Activated CD8-positive, alpha-beta memory T cell treated with anti-CD3 and anti-CD28 coated beads for 4 hours (primary cell): ENCODE measurements at places on chromosomes 6 and 20.
A peak's percentile ranks its signal among the peaks of the same experiment; 100 is the strongest.

- DNase-seq, result no peak
These were observed 160.0 kb upstream of the DTNBP1 start for GRCh38 chr6:15822835-15823234.

DNA sequence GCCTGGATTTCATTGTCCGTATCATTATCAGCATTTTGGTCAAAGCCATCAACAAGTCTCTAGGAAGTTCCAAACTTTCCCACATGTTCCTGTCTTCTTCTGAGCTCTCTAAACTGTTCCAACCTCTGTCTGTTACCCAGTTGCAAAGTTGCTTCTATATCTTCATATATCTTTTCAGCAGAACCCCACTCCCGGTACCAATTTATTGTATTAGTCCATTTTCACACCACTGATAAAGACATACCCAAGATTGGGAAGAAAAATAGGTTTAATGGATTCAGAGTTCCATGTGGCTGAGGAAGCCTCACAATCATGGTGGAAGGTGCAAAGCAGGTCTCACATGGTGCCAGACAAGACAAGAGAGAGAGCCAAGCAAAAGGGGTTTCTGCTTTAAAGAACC is 293.2 kb downstream of the EPM2A start:
- no peak for DNase-seq

GRCh38 chr6:52724042-52724405 is 39.3 kb downstream of the GSTA2 start:
- no peak for DNase-seq

- no peak for DNase-seq
These were observed 43.8 kb upstream of the DSE start for GRCh38 chr6:116326996-116327395.

DNA sequence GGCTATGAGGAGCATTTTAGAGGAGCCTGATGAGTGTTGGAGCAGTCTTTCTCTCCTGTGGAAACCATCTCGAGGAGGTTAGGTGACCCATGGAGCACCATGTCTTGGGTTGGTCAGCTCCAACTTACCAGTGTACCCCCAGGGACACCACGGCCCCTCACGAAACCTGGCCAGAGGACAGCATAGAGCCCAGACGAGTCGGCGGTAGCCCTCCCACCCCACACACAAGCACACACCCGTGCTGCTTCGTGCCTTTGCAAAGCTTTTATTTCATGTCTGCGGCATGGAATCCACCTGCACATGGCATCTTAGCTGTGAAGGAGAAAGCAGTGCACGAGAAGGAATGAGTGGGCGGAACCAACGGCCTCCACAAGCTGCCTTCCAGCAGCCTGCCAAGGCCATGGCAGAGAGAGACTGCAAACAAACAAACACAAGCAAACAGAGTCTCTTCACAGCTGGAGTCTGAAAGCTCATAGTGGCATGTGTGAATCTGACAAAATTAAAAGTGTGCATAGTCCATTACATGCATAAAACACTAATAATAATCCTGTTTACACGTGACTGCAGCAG is 53.6 kb downstream of the EZR start:
- DNase-seq, result no peak

GRCh38 chr20:37741055-37741454 is 47.2 kb downstream of the CTNNBL1 start:
- no peak for DNase-seq

- DNase-seq, result no peak
These were observed 193.5 kb downstream of the UNC5CL start for GRCh38 chr6:40845553-40845952.

- no peak for DNase-seq
These were observed 52.2 kb downstream of the RREB1 start for GRCh38 chr6:7159790-7160525.

- DNase-seq, result no peak
These were observed 37.3 kb upstream of the IFNGR1 start for GRCh38 chr6:137256350-137257103.

DNA sequence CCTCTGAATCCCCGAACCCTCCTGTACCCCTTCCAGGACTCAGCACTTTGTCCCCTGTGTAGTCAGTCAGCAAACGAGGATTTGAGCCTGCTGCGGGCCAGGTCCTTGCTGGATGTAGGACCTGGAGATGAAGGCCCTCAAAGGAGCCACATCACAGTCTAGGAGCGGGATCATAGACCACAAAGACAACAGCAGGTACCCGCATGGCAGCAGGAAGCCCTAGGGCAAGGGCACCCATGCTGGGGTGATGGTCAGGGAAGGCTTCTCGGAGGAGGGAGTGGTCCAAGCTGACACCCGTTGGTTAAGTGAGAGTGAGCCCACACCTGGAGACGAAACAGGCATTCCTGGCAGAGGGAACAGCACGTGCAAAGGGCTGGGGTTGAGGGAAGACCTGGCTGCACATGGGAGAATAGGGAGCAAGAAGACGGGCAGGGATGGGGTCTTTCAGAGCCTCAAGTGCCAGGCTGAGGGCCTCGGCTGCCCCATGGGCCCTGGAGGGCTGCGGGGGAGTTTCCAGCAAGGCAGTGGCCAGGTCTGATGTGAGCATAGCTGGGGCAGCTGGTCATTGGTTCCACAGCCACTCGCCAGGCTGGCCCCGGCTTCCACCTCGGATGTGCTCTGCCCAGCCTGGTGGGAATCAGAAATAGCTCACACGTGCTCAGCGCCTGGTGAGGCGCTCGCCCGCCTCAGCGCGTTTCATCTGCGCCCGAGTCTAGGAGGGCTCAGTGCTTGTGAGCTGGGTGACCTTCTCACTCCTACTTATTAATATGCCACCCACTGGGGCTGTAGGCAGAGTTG is 15.0 kb downstream of the DLGAP4 start:
- DNase-seq, result no peak

DNA sequence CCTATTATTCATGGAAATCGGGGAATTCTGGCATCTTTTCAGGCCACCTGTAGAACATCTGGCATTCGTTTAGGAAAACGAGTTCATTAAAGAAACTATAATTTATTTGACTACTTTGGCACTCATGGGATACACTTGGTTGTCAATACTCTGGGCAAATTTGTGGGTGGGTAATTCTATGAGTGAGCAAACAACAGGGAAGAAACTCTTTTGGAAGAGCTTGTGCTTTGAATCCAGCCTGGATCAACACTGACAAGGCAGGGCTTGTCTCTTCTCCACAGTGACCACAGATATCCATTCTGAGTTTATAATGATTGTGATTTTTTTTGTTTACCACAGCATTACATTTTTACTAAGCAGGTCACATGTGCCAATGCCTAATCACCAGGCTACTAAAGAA is 394.7 kb downstream of the THBS2 start:
- DNase-seq, result no peak

GRCh38 chr6:154350293-154350692 is 6.3 kb downstream of the IPCEF1 start:
- DNase-seq, result no peak

GRCh38 chr6:31734821-31735406 is 1.4 kb downstream of the CLIC1 start:
- peak; percentile 47 for DNase-seq

- no peak for DNase-seq
These were observed 69.6 kb upstream of the SMIM28 start for GRCh38 chr6:138307816-138308730.

GRCh38 chr20:38227420-38228360 is 32.8 kb downstream of the KIAA1755 start:
- no peak for DNase-seq

DNA sequence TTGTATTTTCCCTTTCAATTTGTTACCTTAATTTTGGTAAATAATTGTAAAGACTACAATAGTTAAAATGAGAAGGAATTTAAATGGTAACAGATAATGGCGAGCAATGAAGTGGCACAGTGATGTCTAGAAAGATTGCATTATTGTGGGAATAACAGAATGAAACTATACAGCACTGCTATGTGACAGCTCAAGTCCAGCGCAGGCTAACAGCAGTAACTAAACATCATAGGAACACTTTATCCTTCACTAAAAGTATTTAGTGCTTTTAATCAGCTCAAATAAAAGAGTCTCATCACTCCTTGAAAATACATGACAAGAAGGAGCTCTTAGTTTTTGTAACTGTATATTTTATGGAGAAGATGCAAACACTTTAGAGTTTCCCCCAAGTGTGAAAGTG is 190.8 kb downstream of the TENT5A start:
- no peak for DNase-seq

DNA sequence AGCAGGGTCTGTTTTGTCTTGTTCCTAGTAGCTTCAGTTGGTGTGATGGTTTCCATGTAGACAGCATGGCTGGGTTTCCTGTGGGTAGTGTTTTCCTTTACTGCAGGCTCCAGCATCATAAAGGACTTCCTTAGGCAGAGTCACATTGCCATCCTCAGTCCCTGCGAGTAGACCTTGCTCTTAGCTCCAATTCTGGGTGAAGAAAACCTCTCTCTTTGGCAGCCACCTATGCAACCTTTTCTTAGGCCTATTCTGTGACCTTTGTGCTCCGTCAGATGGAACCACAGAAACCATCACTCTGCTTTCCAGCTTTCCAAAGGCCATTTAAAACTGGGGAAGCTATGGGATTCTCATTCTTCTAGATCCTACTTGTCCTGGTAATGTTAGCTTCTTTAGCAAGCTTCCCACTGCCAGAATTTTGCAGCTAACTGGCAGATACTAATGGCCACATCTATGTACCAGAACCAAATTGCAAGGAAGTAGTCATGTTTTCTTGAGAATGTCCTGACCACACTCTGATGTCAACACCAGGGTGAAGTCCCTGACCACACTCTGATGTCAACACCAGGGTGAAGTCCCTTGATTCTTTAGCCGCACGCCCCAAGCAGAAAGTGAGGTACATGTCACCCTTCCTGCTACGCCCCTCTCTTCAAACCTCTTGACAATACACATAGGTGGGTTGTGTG is 646.6 kb upstream of the HS3ST5 start:
- DNase-seq, result no peak

GRCh38 chr6:25833136-25833535 is 1.3 kb upstream of the SLC17A1 start:
- no peak for DNase-seq

DNA sequence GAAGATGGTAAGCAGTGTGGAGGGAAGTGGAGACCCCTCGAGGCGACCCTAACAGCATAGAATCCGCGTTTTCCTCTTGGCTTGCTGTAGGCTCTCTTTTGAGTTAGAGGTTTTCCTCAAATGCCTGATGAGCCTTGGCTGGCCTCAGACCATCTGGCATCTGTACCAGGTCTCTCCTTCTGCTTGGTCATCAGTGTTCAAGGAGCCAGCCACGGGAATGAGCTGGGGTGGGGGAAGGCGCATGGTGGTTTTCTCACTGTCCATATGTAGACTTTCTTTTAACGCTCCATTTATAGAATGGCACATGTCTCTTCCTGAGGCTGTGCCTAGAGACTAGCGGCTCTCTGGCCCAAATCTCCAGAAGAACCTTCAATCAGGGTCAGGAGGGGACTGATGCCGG is 8.1 kb upstream of the GUCA1A start:
- DNase-seq, result no peak

- DNase-seq, result no peak
These were observed 29.9 kb downstream of the HSF2 start for GRCh38 chr6:122429323-122429722.

DNA sequence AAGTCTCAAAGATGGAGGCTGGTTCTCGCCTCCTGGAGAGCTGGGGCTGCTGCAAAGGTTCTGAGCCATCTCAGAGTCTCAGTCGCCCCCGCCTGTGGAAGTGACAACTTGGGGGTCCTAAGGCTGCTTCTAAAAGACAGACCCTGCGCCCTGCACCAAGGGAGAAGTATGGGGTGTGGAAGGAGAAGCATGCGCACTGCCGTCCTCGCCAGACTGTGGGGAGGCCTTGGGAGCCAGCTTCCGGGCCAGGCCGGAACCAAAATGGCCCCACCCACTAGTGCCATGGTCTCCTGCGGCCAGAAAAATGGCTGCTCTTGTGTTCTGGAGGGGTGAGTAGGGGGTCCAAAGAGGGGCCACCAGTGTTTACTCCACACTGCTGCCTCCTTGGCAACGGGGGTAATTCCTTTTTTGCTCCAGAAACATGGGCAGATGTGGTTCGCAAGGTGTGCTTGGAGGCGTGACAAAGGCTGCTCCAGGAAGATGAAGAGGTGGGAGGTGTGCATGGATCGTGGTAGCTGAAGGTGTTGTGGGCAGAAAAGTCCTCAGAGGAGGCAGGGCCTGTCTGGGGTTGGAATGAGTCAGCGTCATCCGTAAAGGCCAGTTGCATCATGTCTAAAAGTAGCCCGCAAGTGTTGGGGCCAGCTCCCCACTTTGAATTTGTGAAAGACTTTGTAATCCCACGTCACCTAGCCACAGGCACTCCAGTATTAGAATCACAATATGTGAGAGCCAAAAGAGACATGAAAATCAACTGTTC is 329.8 kb upstream of the SOX4 start:
- no peak for DNase-seq

DNA sequence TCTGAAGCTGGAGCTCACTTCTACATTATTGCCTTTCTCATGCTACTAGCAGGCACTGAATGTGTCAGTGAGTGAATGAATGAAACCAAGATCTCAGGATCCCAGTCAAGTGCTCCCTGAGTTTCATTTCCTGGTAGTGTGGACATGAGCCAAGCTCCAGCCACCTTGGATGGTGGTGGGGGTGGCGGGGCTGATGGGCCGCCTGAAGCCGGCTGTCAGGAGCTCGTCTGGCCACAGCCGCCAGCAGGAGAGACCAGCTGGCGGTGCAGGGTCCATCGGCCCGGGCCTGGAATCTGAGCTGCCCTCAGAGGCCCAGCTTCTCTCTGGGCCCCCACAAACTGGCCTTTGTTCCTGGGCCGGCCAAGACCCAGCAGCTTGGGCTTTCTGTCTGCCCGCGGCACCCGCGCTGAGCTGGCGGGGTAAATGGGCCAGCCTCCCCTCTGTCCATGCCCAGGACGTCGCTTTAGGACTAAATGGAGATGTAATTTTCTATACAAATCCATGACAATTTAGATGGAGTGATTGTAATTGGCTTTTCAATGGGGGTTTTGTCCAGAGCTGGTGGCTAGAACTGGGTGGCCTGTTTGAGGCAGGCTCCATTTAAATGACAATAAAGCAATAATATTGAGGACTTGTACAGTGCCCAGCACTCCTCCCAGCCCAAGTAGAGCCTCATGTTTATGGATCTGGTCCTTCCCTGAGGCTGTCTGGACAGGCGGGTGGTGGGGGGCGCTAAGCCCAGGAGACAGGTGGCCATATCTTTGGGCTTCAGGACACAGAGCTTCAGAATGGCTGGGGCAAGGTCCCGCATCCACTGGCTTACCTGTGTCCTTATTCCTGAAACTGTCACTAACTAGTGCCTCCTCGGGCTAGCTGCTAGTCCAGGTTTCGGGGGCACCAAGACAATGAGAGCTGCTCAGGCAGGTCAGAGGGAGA is 43.5 kb downstream of the NOL4L start:
- no peak for DNase-seq

- no peak for DNase-seq
These were observed 1310.1 kb downstream of the EPHA7 start for GRCh38 chr6:92109256-92109655.

- no peak for DNase-seq
These were observed at the start of gene STXBP5 for GRCh38 chr6:147204060-147204785. Gene STXBP5, plus strand, starts transcription at chr6:147204417. Its CDS starts 116 bp downstream, at chr6:147204533.

GRCh38 chr6:79648328-79648727 is 17.2 kb downstream of the SH3BGRL2 start:
- DNase-seq, result no peak

DNA sequence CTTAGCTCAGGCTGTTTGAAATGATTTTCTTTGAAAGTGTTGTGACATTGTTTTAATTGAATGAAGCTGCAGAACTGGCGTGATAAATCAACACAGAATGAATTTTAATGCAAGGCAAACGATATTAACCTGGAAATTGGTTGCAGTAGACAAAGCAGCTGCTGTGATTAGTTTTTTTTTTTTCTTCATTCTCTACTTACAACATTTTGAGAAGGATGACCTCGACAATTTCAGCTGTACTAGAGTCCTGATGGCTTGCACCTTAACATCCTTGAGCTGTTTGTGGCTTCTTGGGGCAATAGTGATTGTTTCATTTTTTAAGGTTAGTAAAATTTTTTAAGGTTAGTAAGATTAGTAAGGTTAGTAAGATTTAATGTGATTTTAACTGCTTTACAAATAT is 54.2 kb downstream of the QKI start:
- no peak for DNase-seq
